ENCODE measurements at places on chromosomes 6 and 20.

DNA sequence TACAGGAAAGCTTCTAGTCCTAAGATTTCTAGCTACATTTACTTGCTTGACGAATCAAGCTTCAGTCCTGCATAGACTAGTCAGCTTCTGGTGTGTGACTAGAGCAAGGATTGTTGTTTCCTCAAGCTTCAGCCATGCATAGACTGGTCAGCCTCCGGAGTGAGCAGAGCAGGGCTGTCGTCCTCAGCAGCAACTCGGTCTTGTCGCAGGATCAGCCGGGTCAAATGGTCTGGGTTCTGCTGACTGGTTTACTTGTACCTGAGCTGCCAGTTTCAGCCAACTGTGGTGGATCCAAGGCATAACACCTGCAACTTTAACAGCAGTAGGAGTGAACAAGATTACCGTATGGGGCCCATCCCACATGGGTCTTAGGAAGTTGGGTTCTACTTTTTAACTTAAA, 10.8 kb upstream of the GMPR start:
- DNase-seq = no peak

- DNase-seq = no peak
Measured at GRCh38 chr20:37439223-37439933, 81.7 kb upstream of the NNAT start.

GRCh38 chr6:67009818-67010217, 1302.8 kb upstream of the EYS start:
- no peak for DNase-seq

- DNase-seq = no peak
Measured at GRCh38 chr6:142357879-142358278, 56.1 kb downstream of the ADGRG6 start.

GRCh38 chr20:47137231-47137870, 219.1 kb downstream of the ZMYND8 start:
- DNase-seq = no peak

DNA sequence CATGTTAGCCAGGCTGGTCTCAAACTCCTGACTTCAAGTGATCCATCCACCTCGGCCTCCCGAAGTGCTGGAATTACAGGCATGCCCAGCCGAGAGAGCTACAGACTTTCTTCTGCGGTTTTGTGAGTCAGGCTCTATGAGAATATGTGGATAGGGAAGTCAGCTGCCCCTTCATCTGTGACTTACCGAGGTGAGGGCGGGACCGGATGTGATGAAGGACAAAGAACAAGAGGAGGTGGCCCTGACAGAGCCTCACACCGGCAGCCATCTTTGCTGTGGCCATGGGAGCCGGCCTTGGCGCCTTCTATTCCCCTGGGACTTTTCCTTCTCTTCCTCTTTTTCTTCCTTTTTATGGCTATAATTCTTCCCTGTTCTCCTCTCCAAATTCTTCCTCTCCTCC, 67.0 kb downstream of the IYD start:
- DNase-seq = no peak

GRCh38 chr6:45590696-45591184, 213.0 kb upstream of the SUPT3H start:
- no peak for DNase-seq

DNA sequence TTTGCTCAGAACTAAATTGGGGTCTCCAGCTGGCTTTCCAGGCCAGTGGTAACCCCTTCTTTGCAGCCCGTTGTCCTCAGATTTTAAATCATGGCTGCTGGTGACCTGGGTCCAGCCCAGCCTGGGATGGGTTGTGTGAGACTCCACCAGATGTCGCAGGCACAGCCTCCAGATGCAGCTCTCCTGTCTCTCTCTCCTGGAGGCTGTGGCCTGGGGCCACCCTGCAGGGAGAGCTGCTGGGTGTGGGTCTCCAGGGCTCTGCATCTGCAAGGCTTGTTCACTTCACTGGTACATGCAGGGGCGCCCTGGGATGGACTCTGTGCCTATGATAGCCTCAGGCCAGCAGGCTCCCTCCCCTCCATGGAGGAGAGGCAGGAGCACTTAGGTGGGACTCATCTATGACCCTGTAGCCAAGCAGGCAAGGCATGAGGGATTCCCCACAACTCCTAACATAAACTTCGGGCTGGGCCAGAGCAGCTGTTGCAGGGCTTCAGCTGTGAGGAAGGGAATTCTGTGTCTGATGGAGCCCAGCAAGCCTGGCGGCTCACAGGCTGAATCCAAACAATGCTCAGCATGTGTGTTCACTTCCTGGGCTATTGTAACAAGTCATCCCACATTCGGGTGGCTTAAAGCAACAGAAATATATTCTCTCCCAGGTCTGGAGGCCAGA, 94.7 kb upstream of the NXT1 start:
- DNase-seq = no peak

DNA sequence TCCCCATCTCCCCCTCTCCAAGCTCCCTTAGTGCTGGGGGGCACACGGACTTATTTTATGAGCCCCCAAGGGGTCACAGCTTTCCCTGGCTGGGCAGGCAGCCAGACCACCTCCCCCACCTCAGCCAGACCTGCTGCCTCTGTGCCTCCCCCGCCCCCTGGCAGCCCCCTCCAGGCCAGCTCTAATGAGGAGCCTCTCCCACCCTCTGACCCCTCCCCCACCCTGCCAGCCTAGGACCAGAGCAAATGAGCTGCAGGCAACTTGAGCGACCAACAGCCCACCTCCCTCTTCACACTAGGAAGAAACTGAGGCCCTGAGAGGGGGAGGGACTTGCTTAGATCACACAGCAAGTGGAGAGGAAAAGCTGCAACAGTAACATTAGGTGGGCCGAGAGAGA, 1.9 kb downstream of the GDF5 start:
- no peak for DNase-seq

- no peak for DNase-seq
Measured at GRCh38 chr6:132465530-132466485, 47.1 kb downstream of the STX7 start.

- DNase-seq = no peak
Measured at GRCh38 chr6:13454286-13455221, 32.8 kb downstream of the GFOD1 start.

GRCh38 chr6:140988780-140989179, 1143.9 kb upstream of the GJE1 start:
- peak; percentile 47 for DNase-seq

DNA sequence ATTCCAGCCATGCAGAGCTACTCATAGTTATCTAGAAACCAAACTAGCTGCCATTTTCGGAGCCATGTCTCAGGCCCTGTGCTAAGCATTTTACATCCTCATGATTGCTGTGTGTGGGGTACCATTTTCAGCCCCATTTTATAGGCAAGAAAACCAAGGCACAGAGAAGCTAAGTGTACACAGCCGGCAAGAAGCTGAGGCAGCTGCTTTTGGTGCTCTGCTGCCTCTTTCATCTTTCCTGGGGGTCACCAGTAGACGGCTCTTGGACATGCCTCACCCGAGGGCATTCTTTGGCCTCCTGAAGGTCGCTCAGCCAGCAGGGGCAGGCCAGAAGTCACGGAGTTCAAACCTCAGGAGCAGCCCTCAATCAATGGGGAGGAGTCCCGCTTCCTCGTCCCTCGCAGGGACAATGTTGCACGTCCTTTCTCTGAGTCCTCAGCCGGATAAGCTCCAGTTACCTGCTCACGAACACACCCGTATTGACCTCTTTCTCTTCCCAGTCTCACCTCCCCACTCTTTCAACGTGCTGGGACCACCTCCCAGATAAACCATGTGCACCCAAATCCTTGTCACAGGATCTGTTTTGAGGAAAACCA, 82.6 kb upstream of the BLCAP start:
- DNase-seq = no peak

DNA sequence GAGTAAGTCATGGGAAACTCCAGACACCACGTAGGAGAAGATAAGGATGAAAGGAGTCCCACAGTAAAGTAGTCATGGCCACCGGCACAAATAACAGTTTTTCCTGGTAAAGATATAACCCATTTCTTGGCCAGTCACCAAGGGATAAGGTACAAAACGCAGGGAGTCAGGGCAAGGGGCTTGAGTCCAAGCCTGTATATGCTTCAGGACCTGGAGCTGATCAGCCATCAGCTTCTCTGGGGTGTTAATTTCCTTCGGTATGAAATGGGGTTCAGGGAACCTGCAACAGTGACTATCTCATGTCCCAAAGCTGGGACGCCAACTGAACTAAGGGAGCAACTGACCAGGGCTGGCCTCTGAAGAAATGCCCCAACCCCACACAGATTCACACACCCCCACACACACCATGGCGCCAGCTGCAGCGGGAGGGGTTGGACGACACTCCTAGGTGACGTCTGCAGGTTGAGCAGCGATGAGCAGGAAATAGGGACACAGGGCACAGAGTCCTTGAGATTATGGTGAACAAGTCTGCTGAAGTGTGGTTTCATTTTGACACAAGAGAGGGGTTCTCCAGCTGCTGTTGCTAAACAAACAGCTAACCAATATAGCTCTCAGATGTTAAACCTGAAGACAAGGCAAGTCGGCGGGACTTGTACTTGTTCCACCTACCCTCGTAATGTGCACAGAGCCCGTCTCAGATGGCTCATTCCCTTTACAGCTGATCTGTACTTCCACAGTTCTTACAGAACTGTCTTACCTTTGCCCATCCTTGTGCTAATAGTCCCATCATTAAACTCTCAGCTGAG, 7.4 kb upstream of the ADTRP start:
- DNase-seq = peak; percentile 47

- DNase-seq = no peak
Measured at GRCh38 chr20:22815206-22815551, 219.9 kb upstream of the SSTR4 start.

GRCh38 chr6:74578339-74578738, 627.5 kb downstream of the COL12A1 start:
- DNase-seq = no peak

DNA sequence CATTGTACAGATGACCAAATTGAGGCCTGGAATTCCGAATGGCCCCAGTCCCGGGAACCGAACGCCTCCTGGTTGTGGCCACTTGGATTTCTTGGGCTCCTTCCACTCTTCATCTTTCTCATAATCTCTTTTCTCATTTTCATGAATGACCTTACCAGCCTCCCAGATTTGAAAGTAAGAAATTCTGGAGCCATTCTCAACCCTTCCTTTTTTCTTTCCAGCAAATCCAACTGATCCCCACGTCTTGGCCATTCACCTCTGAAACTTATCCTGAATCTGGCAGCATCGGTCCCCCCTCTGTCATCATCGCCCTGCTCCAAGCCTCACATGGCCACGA, 5.9 kb upstream of the SLC12A5 start:
- no peak for DNase-seq

DNA sequence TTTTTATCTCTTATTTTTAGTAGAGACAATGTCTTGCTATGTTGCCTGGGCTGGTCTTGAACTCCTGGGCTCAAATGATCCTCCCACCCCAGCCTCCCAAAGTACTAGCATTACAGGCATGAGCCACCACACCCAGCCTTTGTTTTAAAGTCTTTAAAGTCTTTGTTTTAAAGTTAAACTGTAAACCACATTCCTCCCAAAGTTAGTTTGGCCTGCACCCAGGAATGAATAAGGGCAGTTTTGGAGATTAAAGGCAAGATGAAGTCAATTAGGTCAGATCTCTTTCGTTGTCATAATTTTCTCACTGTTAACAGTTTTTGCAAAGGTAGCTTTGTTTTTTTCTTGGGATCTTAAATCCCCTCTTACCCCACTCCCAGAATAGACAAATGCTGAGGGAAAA, 63.8 kb downstream of the UBR2 start:
- DNase-seq = no peak

GRCh38 chr20:24027229-24027628, 38.6 kb upstream of the GGTLC1 start:
- no peak for DNase-seq

DNA sequence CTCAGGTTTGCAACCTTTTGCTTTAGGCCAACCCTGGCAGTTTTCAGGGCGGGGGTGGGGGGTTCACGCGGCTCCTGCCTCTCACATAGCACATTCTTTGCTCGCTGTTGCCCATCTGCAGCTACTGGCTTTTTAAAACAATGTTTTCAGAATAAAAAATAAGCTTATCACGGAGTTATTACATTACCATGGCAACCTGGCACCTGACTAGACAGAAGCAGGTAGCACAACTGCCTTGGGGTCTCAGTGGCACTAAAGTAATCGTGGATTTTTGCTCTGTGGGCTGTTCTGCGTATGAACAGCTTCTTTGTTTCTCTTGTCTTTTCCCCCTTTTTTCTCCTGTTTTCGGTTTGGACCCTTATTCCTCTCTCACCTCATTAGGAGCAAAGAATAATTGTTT, 9.1 kb upstream of the MANBAL start:
- DNase-seq = no peak

GRCh38 chr20:17835934-17836300, 132.7 kb downstream of the SNX5 start:
- no peak for DNase-seq

- DNase-seq = no peak
Measured at GRCh38 chr20:62209850-62210495, 10.1 kb downstream of the HRH3 start.

- DNase-seq = no peak
Measured at GRCh38 chr6:100112855-100113508, 119.0 kb upstream of the MCHR2 start.

- DNase-seq = no peak
Measured at GRCh38 chr6:35044145-35044745, 96.9 kb downstream of the TCP11 start.

GRCh38 chr20:6689339-6689973, 78.0 kb upstream of the BMP2 start:
- no peak for DNase-seq

DNA sequence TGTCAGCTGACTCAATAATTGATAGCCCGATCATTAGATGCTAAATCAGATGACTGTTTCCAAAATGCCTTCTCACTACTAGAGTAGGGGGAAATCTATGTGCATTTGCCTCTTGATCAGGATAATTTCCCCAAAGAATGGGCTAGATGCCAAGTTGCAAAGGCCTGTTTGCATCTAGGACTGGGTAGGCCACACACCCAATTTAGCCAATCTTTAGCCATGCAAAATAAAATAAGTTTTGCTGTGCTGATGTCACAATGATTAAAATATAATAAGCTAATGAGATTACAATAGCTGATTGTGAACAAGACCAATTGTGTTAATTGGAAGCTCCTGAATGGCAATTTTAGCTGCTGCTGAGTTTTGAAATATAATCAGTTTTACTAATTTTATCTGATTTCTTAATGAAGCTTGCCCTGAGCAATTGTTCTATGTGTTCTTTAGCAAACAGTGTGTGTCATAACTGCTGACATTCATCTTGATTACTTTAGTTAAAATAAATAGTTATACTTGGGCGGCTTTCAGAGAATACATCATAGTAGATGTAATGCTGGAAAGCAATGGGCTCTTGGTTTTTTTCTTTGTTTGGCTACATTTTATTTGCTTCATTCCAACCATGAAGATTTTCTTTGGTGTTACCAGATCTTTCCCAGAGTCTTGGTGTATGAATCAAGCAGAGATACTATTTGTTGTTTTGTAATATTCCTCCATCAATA, 973.2 kb upstream of the SLC35B3 start:
- DNase-seq = peak; percentile 50

GRCh38 chr6:105250533-105250932, 70.7 kb upstream of the POPDC3 start:
- DNase-seq = no peak
